Activated T-cell treated with anti-CD3 and anti-CD28 coated beads for 48 hours (primary cell): ENCODE measurements at places on chromosomes 3 and 15.

- no peak for DNase-seq
Measured at GRCh38 chr3:132981719-132982118, 56.5 kb upstream of the TMEM108 start.

DNA sequence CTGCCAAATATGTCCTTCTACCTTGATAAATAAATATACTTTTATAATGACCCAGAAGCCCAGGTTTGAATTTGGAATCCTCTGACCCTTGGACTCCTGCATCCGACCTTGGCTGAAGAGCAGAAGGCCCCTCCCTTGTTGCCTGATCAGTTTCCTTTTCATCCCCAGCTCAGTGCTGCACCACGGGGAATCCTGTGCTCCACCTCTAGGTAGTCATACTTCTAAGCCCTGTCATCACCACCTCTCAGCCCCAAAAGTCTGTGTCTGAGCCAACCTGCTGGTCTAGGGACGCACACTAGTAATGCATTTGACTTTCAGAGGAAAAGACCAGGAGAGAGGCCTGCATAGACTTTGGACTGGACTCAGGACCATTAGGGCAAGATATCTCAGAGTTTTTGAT lies 310.6 kb downstream of the NLGN1 start:
- no peak for DNase-seq

GRCh38 chr15:52730173-52730572 lies 51.0 kb upstream of the ATOSA start:
- no peak for DNase-seq

GRCh38 chr3:75727985-75728384 lies 57.4 kb downstream of the ZNF717 start:
- no peak for DNase-seq

DNA sequence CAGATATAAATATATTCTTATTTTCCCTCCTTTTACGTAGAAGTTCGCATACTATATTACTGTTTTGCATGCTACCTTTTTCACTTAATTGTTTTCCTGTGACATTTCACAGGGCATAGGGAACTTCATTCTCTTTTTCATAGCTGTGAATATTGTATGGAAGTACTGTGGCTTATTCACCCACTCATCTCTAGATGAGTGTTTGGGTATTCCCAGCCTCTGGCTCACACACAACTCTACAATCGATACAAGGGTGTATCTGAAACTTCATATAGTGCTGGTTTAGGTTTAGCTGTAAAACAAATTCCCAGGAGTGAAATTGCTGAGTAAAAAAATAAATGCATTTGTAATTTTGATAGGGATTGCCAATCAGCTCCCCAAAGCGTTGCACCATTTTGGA lies 55.3 kb upstream of the MAGI1 start:
- no peak for DNase-seq

- DNase-seq = no peak
Measured at GRCh38 chr3:14230729-14231128, 52.1 kb downstream of the LSM3 start.

DNA sequence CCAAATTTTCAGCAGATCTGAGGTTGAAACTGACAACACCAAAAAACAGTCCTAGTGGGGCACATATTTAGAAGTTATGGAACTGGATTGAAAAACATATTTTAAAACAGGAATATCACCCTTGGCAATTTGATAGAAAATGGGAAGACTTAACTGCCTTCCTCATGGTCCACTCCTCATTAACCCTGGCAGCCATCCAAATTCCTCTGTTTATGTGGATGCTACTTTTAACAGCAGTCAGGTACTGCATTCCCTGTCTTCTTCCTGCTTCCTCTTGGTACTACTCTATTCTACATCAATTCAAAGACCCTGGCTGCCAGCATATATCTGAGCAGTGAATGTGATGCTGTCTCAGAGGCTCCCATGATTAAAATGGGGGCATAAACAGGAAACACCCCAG lies 54.3 kb downstream of the PDE8A start:
- DNase-seq = no peak

DNA sequence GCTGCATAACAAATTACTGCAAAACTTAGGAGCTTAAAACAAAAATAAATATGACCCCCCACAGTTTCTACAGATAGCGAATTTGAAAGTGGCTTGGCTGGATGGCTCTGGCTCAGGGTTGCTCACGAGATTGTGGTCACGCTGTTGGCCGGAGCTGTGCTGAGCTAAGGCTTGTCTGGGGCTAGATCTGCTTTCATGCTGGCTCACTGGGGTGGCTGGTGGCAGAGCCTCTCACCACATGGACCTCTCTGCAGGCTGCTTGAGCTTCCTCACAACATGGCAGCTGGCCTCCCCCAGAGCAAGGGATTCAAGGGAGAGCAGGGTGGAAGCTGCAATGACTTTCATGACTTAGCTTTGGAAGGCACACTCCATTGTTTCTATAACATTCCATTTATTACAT lies 354.1 kb downstream of the SHQ1 start:
- DNase-seq = no peak

GRCh38 chr3:126058666-126059065 lies 25.3 kb downstream of the SLC41A3 start:
- DNase-seq = no peak

DNA sequence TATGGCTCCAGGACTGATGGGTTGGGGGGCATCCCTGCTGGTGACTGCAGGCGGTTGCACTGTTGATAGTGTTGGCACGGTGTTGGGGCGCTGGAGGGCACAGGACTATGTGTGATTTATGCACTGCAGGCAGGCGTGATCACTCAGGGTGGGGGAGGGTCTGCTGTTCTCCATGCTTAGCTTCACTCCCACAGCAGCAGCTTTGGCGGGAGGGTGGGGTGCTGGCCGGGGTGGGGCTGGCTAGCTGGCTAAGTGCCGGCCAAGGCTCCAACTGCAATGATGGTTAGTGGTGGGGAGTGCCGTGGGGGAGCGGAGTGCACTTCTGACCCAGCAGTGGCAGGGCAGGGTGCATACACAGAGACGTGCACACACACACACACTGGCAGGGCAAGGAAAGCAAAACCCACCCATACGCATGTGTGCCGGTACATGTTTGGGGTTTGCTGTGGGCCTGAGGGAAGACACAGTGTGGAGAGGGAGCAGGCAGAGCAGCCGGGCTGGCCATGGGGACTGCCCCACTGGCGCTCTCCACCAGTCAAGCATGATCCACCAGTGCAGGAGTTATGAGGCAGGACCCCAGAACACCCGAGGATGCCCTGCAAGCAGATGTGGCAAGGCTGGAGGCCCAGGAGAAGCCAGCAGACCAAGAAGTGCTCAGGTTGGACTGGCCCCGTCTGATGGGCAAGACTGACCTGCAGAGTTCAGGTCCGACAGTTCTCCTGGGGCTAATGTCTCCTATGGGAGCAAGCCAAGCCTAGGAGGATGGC lies 16.5 kb upstream of the FGF7 start:
- no peak for DNase-seq

- DNase-seq = no peak
Measured at GRCh38 chr15:43414196-43414595, 43.3 kb downstream of the TUBGCP4 start.

DNA sequence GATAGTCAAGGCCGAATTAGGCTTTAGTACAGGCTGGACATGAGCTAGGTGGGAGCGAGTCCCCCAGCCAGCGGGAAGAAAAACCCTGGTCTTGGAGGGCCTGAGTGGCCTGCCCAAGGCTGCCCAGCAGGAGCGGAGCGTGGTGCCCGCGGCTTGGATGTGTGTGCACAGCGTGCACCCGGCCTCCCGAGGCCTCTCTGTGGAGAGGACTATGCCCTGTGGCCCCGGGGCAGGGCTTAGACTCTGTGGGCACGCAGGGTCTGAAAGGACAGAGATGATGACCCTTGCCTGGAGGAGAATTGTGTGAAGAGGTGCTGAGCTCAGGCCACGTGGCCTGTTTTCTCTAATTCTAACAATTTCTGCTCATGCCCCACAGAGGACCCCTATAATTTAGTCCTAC lies 124.6 kb upstream of the IQSEC1 start:
- DNase-seq = no peak

DNA sequence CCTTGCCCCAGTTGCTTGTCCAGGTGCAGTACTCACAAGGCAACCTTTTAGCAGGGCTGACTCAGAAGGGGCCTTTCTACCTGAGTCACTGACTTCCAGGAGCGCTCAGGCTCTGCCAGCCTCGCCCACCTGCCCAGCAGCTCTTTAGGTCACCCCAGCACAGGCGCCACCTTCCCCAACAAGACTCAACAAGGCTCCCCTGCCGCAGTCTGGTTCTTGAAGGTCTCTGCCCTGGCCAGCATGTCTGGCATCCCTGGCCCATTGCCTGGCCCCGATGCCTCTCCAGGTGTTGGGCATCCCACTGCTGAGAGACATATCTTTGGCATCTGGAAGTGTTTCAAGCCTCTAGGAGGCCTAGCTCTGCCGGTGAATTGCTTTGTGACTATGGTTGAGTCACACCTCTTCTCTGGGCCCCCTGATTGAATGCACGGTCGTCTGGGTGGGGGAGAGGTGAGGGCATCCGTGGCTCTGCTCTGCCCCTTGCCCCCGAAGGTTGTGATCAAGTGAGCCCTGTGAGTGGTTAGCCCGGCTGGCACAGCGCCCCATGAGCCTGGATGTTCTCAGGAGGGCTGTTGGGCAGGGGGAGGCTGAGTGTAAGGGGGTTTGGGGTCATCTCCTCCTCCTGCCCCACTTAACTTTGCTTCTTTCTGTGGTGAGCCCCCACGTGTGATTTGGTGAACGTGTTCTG lies 21.6 kb downstream of the SNX33 start:
- peak; percentile 4 for DNase-seq
